Psoas muscle (tissue), 8 donors: ENCODE measurements at places on chromosomes 5 and 9. TPM values are rescaled to one million over a fixed set of nuclear protein-coding genes. Genes with fewer than 3 reads are reported as not detected.

F12 gene
- 0.06 TPM for polyA plus RNA-seq

NAIP gene
- polyA plus RNA-seq: 0.90 TPM

TAF11L13 gene
- not detected for polyA plus RNA-seq

DNAJC18 gene
- 13.7 TPM for polyA plus RNA-seq

CDC23 gene
- polyA plus RNA-seq: 7.2 TPM

CFAP157 gene
- polyA plus RNA-seq: 0.27 TPM

FGF10 gene
- 0.61 TPM for polyA plus RNA-seq

NTNG2 gene
- polyA plus RNA-seq: 0.04 TPM

ASS1 gene
- polyA plus RNA-seq: 37.0 TPM
